Daoy (cell line): ENCODE measurements at places on chromosomes 12 and 14. TPM values are rescaled to one million over a fixed set of nuclear protein-coding genes. Genes with fewer than 3 reads are reported as not detected.

- DNase-seq = no peak
Observed at GRCh38 chr12:24470050-24470449, 478.9 kb downstream of the BCAT1 start.

DNA sequence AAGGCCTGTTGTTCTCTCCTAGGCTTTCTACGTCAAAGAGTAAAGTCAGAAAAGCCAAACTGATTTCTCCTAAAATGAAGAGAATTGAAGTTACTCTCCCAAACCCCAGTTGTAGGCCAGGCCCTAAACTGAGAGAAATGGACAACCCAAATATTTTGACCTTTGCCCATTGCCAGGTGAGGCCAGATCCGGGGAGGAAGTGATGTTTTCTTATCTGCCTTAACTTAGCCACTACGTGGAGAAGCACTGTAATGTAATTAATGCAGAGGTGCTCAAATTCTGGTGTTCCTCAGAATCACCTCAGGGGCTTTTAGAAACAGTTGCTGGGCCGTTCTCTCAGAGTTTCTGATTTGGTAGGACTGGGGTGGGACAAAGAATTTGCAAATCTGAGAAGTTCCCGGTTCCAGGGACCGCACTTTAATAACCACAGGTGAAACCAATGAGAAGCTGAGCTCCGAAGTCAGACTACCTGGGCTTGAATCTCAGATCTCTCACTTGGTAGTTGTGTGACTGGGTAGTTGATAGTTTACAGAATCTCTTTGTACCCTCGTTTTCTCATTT, 73.2 kb downstream of the ETV6 start:
- no peak for DNase-seq

DNA sequence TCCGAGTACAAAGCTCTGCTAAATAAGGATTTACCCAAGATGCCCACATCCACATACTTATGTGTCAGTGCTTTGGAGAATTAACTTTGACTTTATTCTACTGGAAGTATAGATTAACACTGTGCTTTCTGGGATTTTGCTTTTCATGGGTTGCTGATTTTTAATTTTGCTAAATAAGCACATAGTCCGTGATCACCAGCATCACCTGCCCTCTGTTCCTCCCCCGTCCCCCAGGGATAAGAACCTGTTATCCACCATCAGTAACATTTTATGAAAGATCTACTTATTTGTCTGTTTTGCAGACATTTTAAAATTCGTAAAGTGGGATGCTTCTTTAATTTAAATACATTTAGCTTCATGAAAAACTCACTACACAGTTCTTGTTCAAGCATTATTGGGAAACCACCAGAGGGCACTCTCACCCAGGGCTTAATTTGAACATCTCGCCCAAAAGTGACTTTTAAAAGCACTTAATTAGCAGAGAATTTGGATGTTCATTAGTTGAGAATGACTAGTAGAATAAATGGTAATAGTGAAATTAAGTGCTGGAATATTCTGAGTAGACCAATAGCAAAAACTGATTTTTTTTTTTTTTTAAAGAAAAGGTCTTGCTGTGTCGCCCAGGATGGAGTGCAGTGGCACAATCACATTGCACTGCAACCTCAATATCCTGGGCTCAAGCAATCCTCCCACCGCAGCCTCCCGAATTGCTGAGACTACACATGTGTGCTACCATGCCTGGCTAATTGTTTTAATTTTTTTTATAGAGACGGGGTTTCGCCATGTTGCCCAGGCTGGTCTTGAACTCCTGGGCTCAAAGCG, 35.7 kb downstream of the MRPL42 start:
- no peak for DNase-seq

DNA sequence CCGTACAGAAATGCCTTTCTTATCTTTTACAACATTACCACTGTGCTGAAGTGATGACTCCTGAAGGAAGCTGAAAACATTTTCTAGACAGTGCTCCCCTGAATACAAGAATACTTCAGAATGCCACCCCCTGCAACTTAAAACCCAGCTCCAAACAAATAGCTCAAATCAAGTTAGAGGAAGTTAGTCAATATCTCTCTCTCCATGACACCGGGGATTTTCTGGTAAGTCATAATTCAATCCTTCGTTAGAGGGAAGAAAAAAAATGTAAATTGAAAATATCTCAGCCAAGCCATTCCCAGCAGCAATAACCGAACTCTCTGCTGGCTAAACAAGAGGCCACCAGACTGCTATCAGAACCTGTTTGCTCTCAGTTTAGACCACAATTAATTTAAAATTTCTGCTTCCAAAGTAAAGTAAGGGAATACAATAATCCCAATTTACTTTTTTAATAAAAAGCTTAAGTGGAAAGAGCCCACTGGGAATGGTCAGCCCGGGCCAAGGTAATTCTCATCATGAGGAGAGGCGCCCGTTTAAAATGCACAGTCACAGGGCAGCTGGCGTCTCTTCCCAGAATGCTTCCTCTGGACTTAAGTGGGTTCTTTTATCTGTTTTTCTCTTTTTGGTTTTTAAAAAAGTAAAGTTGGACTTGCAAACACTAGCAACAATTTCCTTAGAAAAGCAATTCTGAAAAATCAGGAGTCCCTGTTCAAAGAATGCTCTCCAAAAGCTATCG, 710.1 kb upstream of the STXBP6 start:
- no peak for DNase-seq

The KCNH3 gene
- 0.40 TPM in 1 of 2 replicates, not detected in the other for total RNA-seq

DNA sequence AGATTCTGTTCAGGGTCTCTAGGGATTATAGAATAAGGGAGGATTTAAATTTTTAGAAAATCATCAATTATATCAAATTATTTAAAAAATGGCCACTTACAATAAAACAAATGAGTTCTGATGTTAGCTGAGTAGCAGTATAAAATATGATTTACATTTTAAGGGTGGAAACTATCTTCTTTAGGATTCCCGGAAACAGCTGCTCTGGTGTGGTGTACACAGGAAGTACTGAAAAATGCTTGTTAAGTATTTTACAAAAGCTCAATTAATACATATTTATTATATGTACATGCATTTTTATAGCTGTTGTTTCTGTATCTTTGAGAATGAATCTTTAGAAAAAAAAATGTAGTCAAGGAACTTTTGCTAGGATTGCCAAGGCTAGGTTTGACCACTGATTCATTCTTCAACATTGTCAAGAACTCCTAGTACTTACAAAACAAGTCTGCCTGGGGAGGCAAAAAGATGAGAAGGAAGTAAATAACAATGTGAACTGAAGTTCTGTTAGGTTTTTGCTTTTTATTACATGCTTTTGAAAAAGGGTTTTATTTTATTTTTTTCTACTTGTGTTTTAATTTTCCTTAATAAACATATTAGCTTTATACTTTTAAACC, 48.0 kb downstream of the ARF6 start:
- no peak for DNase-seq

The LBHD2 gene
- not detected in 2 replicates for total RNA-seq

DNA sequence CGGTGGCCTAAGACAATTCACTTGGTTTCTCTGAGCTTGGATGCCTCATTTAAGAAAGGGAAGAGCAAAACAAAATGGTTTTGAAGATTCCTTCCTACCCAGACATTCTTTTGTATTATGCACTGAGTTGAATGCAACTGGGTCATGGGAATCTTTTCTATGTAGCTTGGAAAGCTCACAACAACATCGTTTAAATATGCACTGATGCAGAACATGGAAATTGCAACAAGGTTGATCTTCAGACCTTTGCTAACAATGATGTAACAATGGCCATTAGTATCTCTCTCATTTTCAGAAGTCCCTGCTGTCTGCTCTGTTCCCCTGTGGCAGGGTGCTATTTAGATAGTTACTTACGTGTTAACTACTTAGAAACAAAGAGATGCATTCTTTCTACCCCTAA, 30.1 kb upstream of the IGF1 start:
- no peak for DNase-seq
